Activated CD4-positive, CD25-positive, alpha-beta regulatory T cell treated with anti-CD3 and anti-CD28 coated beads, Interleukin-2, amount 50 U/mL, for 24 hours (primary cell): ENCODE measurements at places on chromosomes 11 and 22.
A peak's percentile ranks its signal among the peaks of the same experiment; 100 is the strongest.

DNA sequence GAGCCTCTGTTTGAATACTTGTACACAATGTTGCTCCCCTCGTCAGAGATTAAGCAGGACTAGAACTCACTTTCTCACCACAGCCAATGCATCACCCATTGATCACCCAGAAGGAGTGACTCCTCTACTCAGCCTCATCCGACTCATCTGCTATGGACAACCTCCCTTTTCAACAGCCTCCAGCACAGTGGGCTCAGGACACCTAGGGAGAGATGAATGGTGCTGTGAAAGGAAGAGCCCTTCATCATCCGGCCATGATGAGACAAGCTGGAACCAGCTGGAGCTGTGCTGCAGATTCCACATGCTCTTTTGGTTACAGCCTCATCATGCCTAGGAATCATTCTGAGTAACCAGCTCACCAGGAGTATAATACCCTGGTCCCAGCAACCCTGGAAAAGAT lies 15.5 kb downstream of the C11orf91 start:
- no peak for ATAC-seq

- no peak for ATAC-seq
Measured at GRCh38 chr11:10969387-10969786, 111.5 kb upstream of the ZBED5 start.

- ATAC-seq = no peak
Measured at GRCh38 chr11:69442012-69442806, 39.3 kb upstream of the LINC01488 start.

DNA sequence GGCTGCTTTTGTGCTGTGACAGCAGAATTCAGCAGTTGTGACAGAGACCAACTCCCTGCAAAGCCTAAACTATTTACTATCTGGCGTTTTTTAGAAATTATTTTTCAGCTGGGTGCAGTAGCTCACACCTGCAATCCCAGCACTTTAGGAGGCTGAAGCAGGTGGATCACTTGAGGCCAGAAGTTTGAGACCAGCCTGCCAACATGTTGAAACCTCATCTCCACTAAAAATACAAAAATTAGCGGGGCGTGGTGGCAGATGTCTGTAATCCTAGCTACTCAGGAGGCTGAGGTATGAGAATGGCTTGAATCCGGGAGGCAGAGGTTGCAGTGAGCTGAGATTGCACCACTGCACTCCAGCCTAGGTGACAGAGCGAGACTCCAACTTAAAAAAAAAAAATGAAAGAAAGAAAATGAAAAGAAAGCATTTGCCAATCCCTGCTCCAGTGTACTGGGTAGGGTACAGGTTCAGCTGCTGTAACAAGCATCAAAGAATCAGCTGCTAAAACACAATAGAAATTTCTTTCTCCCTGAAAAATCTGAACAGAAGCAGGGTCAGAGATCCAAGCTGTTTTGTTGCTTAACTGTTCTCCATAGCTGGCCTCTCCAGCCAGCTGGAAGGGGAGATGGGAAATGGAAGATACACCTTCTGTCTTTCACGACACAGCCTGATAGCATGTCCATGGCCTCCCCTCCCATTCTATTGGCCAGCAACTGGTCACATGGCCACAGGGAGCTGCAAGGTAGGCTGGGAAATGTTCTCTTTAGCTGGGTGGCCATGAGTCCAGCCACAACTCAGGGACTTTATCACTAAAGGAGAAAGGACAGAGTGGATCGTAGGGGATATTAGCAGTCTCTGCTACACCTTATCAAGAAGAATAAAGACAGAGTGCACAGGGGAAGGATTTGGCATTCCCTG lies 8.5 kb upstream of the NCF4 start:
- no peak for ATAC-seq

GRCh38 chr22:48749555-48750227 lies 1078.0 kb downstream of the BRD1 start:
- no peak for ATAC-seq

DNA sequence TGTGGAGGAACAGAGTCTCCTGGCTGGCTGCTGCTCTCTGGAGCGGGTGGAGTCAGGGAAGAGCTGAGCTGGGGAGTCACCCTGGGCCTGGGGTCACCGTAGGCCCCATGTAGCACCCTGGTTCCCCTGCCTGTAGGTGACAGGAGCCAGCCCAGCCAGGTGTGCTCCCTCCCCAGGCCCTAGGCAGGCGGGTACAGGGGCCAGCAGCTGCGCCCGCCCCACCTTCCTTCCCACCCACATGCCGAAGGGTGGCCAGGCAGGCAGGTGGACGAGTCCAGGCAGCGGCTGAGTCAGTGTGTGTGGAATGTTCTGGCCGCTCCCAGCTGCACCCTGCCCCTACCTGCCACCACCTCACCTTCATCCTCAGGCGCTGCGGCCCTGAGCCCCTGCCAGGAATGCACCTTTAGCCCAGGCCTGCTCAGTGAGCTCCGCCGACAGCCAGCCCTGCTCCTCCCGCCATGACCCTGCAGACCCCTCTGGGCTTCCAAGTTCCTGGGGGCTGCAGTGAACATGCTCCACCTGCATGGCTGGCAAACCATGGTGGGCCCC lies 654 bp upstream of the SYT8 start:
- ATAC-seq = no peak

GRCh38 chr11:76335842-76336241 lies 45.1 kb downstream of the THAP12 start:
- ATAC-seq = no peak

DNA sequence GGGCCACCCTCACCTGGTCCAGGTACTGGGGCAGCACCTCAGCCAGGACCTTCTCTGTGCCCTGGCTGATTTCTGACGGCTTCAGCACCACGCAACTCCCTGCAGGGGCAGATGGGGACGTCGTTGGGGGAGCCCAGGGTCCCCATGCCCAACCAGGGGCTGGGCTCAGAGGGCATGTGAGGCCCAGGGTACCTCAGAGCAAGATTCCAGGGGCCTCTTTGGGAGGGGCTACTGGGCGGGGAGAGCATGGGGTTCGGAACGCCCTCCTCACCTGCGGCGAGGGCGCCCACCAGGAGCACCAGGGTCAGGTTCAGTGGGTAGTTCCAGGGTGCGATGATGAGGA lies 8.1 kb downstream of the ALDH3B2 start:
- no peak for ATAC-seq

DNA sequence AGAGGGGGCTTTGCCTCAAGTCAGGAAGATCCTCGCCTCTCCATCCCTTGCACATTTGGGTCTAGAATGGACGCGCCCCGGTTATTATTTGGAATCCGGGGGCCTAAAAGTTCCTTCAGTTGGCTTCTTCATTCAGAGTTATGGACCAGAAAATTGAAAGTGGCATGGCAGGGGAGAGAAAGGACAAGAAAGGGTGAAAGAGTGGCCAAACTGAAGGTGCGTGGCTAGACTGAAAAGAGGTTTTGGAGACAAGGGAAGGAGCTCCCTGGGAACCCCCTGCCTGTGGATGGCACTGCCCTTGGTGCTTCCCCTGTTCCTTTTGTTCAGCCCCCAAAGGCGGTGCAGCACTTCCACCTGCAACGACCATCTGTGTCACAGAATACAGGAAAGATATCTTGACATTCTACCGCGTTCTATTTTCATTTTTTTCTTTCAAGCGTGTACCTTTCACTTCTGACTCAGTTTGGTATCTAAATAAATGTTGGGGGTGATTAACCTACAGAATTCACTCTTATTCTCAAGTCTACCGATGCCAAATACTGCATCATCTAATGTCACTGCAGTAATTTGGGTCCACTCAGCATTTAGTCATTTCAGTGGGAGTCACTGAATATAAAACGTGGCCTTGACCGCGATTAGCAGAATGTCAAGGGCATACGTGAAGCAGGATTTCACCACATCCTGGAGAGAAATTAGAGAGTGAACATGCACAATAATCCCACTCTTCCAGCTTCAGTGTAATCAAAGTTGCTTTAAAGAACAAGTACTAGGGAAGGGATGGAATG lies 88.1 kb upstream of the ARHGAP32 start:
- peak; percentile 63 for ATAC-seq

DNA sequence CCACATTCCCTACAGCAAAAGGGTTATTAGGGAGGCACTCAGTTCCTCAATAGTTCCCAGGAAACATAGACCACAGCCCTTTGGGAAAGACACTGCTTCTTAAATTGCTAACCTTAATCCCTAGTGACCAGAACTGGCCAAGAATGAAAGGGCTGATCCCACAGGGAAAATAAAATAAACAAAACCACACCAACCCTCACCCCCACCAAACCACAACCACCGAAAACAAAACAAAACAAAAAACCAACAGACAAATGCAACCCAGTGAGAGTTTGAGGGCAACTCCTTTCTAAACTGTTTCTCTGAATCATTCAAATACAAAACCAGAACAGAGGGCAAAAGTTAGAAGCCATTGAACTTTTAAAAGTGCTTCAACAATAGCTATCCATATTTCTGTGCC lies 57.2 kb downstream of the NAV2 start:
- no peak for ATAC-seq

- peak; percentile 17 for ATAC-seq
Measured at GRCh38 chr22:40240686-40241085, 63.0 kb downstream of the TNRC6B start.

GRCh38 chr11:78657968-78658839 lies 83.5 kb upstream of the NARS2 start:
- ATAC-seq = no peak

GRCh38 chr11:85945788-85946187 lies 90.6 kb downstream of the CCDC83 start:
- ATAC-seq = no peak

- ATAC-seq = no peak
Measured at GRCh38 chr11:33978376-33978775, 73.2 kb upstream of the CAPRIN1 start.

- ATAC-seq = no peak
Measured at GRCh38 chr11:46119352-46120216, 1.7 kb downstream of the PHF21A start.

DNA sequence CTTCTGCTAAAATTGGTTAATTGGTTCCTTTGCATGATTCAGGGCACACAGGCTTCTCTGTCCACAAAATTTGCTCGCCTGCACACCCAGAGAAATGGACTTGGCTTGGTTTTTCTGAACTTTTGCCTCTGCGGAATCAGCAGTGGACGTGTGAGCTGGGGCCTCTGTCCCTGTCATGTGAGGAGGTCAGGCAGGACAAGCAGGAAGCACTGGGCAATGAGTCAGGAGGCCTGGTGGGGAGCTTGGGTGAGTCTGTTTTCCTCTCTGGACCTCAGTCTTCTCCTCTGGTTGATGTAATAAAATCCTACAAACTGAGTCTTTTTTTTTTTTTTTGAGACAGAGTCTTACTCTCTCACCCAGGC lies 10.4 kb upstream of the CELSR1 start:
- ATAC-seq = no peak

- ATAC-seq = peak; percentile 86
Measured at GRCh38 chr11:128610721-128611617, 23.6 kb upstream of the ETS1 start.

DNA sequence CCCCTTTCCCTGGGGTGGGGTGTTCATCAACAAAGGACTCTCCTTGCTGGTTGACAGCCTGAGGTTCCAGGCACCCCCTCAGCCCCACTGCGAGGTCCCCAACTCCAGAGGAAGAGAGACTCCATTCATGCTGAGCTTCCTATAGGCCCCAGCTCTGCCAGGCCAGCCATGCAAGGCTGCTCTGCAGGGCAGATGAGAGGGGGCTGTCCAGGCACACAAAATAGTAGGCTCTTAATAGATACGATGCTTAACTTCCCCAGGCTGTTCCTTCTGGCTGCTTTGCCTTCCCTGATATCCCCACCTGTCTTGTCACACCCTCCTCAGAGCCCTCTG lies 45.0 kb upstream of the CRYBB3 start:
- ATAC-seq = no peak

- no peak for ATAC-seq
Measured at GRCh38 chr11:10317151-10317755, 12.4 kb downstream of the ADM start.

GRCh38 chr11:116640641-116641402 lies 132.0 kb downstream of the BUD13 start:
- ATAC-seq = no peak

GRCh38 chr11:101706541-101706940 lies 122.7 kb upstream of the TRPC6 start:
- ATAC-seq = no peak

DNA sequence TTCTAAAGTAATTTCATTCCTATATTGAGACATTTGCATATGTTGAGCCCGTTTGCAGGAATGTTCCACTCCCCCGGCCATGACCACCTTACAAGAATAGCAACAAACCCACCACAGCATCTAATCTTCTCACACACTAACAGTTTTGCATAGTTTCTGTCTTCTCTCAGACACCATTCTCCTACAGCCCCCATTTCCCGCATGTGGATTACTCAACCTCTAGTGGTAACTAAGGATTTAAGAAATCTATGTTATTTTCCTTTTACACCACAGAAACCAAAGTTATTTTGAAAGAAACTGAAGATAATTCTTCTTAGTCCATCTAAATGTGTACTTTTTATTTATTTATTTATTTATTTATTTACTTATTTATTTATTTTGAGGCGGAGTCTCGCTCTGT lies 2.3 kb downstream of the MS4A4E start:
- no peak for ATAC-seq

- no peak for ATAC-seq
Measured at GRCh38 chr11:128931668-128932067, 11.0 kb downstream of the TP53AIP1 start.

- ATAC-seq = no peak
Measured at GRCh38 chr11:24567380-24567779, 70.5 kb downstream of the LUZP2 start.

- no peak for ATAC-seq
Measured at GRCh38 chr11:122556605-122557004, 98.9 kb upstream of the UBASH3B start.

DNA sequence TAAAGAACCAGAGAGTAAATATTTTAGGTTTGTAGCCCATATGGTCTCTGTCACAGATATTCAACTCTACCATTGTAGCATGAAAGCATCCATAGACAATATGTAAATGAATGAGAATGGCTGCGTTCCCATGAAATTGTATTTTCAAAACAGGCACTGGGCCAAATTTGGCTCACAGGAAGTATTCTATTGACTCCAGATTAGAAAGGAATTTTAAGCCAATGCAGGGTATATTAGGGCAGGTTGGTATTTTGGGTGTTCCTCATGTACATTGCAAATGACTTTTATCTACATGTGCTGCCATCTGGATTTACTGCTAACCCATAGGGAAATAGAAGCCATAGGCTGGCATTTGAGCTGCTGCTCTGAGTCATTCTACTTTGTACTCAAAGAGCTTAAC lies 35.1 kb upstream of the PDGFD start:
- ATAC-seq = no peak

- ATAC-seq = no peak
Measured at GRCh38 chr11:91248199-91248807, 976.3 kb upstream of the FAT3 start.

DNA sequence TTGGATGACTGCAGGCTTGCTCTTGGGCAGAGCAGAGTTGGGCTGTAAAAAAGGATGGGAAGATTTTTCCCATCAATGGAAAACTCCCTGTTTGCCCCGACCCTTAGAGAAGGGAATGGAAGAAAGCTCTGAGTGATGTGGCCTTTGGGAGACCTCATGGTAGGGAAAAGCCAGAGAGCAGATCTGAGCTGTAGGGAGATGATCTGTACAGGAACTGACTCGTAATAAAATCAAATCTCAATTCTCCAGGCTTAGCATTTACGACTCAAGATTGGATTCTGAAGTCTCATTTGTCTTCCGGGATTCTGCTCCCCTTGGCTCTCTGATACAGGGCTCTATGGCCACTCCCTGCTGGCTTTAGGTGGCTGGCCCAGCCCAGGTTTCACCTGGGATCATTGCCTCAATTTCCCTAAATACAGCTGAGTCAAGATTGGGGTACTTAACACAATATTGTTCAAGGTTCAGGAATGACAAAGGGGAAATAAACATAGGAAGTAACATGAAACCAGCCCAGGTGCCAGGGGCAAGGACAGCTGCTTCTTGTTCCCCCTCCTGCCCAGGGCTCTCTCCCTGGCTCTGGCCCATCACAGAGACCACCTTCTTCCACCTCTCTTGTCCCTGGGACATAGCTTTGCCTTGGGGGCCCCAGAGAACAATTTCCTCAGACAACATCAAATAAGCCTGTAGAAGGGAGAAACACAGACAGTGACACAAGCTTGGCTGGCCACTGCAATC lies 38.4 kb upstream of the THY1 start:
- no peak for ATAC-seq
